ENCODE measurements at places on chromosomes 2 and 18.

DNA sequence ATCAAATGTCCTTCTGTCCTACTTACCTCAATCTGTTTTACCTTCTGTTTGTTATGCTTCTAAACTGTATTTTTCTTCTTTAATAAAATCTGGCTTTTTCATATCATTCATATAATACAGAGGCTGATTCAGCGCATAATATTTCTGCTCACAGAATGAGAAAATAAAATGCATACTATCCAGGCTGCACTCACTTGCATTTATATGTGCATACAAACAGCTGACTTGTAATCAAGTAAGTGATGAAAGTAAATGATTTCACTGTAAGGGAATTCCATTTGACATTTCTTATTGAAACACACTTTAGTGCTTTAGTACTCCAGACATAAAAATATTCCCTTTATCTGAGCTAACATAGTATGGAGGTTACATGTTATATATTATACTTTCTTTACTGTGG is 75.3 kb upstream of the PROKR1 start:
- no peak for DNase-seq

GRCh38 chr18:56306797-56307196 is 331.6 kb downstream of the TXNL1 start:
- no peak for DNase-seq

- no peak for DNase-seq
These were observed 249.8 kb upstream of the FSHR start for GRCh38 chr2:49404108-49404507.

DNA sequence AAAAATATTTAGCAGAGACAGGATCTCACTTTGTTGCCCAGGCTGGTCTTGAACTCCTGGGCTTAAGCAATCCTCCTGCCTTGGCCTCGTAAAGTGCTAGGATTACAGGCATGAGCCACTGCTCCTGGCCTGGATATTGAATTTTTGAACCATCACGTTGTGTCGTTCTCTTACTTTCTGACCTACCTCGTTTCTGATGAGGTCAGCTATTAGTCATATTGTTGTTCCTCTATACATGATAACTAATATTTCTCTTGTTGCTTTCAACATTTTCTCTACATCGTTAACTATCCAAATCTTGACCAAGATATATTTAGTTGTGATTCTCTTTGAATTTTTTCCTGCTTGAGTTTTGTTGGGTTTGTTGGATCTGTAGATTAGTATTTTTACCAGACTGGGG is 541.3 kb upstream of the SOX11 start:
- DNase-seq, result no peak

- DNase-seq, result no peak
These were observed 1603.8 kb upstream of the ACVR2A start for GRCh38 chr2:146241023-146241422.

DNA sequence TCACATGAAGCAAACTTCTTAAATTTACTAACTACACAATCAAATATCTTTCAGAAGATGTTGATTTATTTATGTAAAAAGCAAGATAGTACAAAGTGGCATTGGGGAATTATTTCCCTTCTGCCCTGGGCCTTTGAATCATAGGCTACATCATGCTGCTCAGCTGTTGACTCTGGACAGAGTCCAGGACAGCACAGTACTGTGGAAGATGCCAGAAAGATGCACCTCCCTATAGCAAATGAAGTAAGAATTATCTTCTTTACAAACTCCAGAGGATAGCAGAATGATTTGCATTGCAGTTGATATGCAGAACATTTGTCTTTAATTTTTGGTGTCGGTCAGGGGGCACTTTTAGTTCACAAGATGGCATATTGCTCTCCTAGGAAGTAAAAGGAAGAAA is 1354.5 kb upstream of the ZEB2 start:
- DNase-seq, result peak; percentile 13

- DNase-seq, result no peak
These were observed 272.5 kb upstream of the PXDN start for GRCh38 chr2:2016651-2017311.
